GM03348 (cell line): ENCODE measurements at places on chromosomes 5 and 9.

DNA sequence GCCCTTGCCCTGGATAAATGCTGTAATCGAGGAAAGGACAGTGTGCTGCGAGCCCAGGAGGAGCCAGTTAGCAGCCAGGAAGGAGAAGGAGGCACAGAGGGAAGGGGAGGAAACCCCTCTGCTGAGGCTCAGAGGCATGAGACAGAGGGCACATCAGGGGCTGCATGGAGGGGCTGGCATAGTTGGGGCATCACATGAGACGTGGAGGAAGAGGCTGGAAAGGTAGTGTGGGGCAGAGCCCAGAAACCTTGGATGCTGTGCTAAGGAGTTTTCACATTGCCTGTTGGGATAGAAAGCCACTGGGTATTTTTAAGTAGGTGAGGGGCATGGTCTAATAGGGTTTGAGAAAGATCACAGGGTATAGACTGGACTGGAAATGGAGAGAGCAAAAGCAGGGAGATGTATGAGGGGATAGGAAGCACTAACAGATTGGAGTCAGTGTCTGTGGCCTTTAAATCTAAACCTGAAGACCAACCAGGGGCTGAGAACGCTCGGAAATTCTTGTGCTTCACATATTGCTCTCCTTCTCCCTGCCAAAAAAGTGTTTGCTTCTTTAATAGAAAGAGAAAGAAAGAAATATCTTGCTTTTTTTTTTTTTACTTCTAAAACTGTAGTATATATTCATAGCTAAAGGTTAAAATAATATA, 33.0 kb upstream of the ANGPTL2 start:
- no peak for DNase-seq

GRCh38 chr5:181212934-181213333, 7.9 kb upstream of the TRIM7 start:
- no peak for DNase-seq

DNA sequence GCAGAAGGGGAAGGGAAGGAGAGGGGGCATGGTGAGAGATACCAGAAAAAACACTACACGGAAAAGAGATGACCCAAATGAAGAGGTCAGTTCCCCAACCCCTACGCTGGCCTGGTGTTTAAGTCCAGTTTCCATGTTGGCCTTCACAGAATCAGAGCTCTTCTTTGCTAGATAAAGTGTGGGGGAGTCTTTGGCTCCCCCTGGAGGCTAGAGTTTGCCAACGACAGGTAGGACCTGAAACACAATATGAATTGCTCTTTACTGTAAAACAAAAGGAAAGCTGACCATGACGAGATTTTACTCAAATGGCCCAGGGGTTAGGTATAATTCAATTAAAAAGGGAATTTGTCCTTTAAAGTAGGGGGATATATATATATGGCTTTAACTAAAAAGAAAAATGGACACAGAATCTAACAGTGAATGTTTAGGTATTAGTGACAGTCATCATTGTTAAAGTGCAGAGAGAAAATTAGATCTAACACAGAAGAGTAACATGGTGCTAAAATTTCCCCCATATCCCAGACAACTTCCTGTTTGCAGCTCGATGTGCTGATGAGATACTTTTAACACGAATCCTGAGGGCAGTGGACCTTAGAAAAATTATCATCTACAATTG, 92.0 kb downstream of the SV2C start:
- peak; percentile 71 for DNase-seq

DNA sequence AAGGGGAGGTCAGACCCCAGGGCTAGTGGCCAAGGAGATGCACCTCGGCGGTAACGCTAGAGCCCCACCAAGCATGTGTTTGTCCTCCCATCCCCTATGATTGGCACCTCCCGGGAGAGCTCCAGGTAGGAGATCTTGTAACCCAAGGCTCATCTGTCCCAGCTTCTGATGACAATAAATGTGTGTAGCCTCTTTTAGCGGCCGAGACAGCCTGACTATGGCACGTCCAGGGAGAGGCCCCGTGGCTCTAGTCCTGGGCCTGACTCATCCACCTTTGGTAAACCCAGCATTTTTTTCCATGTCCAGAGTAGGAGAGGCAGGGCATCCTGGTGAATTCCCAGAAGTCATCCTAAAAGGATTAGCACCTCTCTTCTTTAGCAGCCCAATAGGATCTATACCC, 39.2 kb downstream of the IRF1 start:
- no peak for DNase-seq

DNA sequence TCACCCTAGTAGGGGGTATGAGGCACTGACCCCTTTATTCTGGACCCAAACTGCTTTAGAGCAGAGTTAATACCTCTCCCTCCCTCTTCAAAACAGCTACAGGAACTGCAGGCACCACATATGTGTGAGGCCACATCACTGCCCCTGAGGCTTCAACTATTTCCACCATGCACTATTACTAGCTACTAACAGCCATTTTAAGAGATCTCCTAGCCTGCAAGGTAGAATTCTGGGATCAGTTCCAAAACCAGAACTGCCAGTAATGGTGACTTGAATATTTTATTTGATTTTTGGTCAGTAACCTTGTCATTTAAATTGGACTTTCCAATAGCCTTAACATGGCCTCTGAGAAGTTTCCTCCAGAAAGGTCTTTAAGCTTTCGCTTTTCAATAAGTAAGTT, 55.3 kb upstream of the FSD1L start:
- DNase-seq, result no peak

DNA sequence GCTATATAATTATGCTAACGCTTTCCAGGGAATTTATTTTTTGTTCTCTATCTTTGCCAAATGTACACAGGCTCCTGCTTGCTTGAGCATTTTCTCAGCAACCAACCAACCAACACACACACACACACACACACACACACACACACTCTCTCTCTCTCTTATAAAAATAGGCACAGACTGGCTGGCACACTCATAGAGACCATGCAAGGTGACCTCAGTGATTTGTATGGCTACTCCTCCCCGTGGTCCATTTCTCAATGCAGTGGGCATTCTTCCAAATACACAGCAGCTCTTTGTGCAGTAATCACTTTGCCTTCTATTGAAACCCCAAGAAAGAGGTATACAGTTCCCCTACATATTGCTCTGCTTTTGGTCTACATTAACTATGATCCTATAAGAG, 416.0 kb downstream of the MAN2A1 start:
- peak; percentile 35 for DNase-seq

- no peak for DNase-seq
These were observed 71.3 kb downstream of the SH3TC2 start for GRCh38 chr5:148991566-148991965.
